AG09319 (cell line): ENCODE measurements at places on chromosomes 12 and 14.

- DNase-seq: no peak
These were observed 1.7 kb upstream of the SELPLG start for GRCh38 chr12:108635201-108635996.

DNA sequence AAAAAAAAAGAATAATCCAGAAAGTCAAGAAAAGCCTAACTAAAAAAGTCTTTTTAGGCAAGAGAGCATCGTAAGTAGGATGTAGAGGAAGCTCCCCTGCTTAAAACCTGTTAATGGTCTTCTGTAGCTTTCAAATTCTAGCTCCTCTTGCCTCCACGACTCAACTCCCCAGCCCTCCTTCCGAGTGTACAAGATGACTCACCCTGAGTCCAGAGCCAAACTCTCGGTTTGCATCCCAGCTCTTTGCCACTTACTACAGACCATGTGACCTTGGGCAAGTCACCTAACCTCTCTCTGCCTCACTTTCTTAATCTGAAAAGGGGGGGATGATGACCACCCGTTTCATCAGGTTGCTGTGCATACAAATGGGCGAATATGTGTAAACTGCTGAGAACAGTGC lies 460.4 kb downstream of the DPF3 start:
- no peak for DNase-seq

- DNase-seq: no peak
These were observed 44.9 kb downstream of the ADCK1 start for GRCh38 chr14:77844802-77845201.

- no peak for DNase-seq
These were observed 2.4 kb downstream of the AGAP2 start for GRCh38 chr12:57735952-57736740.

- DNase-seq: no peak
These were observed 5.5 kb upstream of the GPR68 start for GRCh38 chr14:91249841-91250616.

- no peak for DNase-seq
These were observed 12.4 kb downstream of the MGST1 start for GRCh38 chr12:16359512-16360491.

DNA sequence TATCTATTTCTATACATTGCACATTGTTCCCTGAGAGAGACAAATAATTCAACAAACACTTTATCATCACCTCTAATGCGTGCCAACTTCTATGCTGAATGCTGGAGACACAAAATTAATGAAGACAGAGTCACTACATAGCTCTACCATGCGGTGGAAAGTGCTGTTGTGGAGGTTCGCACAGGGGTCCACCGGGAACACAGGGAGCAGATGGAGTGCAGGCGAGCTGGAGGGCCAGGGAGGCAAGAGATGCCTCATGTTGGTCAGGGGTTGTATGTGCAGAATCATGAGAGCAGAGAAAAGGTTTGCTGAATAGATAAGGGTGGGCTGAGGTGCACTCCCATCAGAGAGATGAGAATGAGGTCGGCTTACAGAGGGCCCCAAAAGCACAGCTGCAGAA lies 25.2 kb downstream of the FAM234B start:
- DNase-seq: no peak

DNA sequence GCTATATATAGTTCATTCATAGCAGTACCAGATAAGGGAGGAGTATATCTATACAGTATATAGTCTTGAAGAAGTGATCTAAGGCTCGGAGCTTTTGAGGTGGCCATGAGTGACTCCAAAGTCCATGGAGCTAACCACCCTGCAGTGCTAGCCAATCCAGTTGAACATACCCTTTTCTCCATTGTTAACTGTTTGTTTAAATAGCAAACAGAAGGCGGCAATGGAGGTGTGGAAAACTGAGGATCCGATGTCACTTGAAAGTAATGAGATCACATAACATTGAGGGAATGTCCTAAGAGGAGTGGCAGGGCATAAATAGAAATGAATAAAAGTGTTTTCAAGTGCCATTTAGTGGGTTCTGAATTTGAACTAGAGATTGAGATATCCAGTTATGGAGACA lies 12.4 kb upstream of the SNAPC1 start:
- DNase-seq: no peak
